Muscle of back (tissue), 13 donors: ENCODE measurements at places on chromosomes 1 and 21. TPM values are rescaled to one million over a fixed set of nuclear protein-coding genes. Genes with fewer than 3 reads are reported as not detected.

GRCh38 chr21:34790341-34790740, 121.5 kb downstream of the CLIC6 start:
- DNase-seq = no peak

PTGFRN gene
- polyA plus RNA-seq = 116 TPM

- DNase-seq = peak; percentile 45
Observed at GRCh38 chr1:22447621-22448111, 4.0 kb upstream of the ZBTB40 start.

PRPF38A gene
- 38.0 TPM for polyA plus RNA-seq

SPRR2F gene
- polyA plus RNA-seq = not detected
